ENCODE measurements at places on chromosomes 12 and 14.
A peak's percentile ranks its signal among the peaks of the same experiment; 100 is the strongest.

DNA sequence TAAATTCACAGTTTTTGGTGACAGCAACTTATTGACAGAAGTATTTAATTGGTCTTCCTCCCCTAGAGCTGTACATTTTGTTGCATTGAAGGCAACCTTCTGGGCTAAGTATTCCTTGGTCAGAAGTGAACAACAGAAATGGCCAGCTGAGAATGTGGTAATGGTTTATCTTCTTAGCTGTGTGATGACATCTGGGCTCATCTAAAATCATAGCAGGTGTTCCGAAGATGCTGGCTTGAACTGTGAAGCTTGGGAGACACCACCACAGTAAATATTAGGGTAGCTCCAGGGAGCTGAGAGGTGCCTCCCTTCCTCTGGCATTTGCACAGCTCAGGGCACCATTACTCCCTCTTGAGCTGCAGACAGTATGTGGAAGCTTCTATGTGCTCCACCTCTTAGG, 3.7 kb upstream of the PTPRB start:
- no peak for DNase-seq

DNA sequence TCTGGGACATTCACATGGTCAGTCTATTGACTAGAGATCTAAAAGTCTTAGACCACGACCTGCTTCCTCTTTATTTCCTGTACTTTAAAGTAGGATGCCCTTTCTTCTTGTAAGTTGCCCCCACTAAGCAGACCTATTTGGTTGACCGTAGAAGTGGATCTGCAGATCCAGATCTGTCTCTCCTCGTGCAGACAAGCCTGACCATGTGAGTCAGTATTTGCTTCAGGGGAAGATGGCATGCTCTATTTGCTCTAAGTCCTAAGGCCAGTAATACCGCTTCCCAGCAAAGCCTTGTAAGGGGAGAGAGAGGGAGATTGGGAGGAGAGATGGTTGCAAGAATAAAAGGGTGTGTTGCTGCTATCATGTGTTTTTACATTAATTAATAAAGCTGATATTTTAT, 46.8 kb downstream of the KCNC2 start:
- no peak for DNase-seq

GRCh38 chr12:122182887-122183587, at the start of gene LRRC43:
TSS of gene LRRC43 (plus strand) at chr12:122183123. CDS start at chr12:122183145, 22 bp downstream.
- DNase-seq: peak; percentile 17

GRCh38 chr12:66713984-66714383, 35.1 kb upstream of the GRIP1 start:
- no peak for DNase-seq

DNA sequence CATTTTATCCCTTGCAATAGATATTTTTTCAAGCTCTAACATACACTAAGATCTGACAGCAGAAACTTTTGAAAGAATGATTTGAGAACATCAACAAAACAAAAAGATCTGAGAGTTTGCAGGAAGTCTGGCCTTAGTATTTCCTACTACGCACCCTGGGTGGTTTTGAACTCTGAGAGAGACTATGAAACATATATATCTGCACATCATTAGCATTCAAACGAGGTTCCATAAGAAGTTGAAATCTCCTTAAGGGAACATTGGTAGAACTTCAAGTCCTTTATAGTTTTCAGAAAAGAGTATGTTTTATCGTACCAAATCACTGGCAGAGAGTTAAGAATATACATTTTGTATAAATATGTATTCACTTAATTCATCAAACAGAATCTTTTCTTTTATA, 86.3 kb downstream of the RMST start:
- DNase-seq: no peak

DNA sequence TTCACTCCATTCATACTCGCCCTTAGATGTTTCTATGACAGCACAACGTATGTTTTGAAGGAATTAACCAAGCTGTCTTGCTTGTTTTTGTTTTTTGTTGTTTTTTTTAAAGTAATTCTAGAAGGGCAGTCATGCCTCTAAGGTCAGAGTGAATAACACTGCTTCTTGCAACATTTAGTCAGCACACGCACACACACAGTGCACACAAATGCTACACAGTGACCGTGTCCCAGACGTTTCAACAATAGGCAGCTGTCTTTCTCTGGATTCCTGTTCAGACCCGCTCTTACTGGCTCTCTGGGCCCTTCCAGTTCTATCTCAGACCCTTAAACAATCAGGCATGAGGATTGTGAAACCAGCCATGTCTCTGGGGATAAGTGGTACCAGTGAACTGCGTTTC, 351.0 kb upstream of the FKBP4 start:
- DNase-seq: no peak

DNA sequence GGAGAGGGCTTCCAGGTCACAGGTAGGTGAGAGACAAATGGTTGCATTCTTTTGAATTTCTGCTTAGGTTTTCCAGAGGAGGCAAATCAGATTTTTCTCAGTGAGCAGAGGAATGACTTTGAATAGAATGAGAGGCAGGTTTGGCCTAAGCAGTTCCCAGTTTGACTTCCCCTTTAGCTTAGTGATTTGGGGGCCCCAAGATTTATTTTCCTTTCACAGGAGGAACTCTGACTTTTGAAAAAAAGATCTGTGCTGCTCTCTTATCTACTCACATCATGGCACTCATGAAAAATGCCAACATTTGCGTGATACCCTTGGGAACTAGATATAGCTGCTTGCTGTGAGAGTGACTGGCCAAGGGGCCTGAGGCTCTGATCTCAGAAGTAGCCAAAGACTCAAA, 58.0 kb upstream of the EVL start:
- no peak for DNase-seq

DNA sequence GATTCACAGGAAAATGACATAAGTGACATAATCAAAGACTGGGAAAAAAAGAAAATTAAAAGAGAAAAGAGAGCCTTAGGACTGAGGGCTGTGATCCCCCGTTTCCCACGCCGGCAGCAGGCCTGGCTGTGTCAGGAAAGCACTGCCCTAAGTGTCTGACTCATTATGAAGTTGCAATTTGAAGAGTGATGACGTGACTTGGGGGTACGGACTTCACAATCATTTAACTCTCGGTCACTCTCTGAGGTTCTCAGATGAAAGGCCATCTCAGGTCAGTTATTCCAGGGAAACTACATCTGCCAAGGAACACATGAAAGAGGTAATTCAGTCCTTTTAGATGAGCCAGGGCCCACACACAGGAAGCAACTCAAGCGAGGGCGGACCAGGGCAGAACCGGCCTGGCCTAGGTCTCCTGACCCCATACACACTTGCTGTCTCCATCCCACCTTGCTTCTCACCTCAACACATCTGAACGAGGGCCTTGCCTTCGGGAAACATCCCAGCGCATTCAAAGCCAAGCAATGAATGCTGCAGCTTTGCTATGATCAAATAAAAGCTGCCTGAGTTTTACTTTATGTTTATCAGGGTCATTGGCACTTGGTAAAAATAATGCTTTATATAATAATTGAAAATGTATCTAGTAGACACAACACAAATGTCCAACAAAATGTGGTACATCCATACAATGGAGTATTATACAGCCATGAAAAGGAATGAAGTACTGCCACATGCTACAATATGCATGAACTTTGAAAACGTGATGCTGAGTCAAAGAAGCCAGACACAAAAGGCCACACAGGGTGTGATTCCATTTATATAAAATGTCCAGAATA, 2.7 kb downstream of the SSH1 start:
- no peak for DNase-seq

- no peak for DNase-seq
Measured at GRCh38 chr14:84804468-84804867, 725.5 kb upstream of the FLRT2 start.

DNA sequence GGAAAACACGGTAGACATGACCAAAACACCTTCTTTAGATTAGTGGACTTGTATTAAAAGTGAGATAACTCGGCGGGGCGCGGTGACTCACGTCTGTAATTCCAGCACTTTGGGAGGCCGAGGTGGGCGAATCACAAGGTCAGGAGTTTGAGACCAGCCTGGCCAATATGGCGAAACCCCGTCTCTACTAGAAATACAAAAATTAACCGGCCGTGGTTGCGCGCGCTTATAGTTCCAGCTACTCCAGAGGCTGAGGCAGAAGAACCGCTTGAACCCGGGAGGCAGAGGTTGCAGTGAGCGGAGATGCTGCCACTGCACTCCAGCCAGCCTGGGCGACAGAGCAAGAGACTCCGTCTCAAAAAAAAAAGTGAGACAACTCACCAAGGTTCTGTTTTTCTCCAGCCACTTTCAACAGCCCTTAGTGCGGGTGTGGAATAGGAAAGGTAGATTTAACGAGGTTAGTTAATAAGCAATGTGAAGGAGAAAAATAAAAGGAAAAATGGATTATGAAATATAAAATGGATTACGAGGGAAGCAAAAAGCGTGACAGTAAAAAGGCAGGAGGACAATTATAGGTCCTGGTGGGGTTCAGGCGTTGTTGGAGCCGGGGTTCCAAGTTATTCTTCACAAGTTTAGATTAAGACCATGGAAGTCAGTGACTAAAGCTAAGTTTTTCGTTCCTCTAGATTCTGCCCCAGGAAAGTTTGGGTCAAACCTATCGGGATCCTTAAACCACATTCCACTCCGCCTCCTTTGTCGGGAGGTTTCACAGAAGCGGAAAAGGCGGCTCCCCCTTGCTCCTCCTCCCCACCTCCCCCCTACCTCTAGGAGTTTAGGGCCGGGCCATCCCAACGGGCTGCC, 534 bp downstream of the PPP2R3C start:
- no peak for DNase-seq

GRCh38 chr12:10131111-10131690, 1.2 kb upstream of the CLEC7A start:
- no peak for DNase-seq

GRCh38 chr14:91202234-91202974, 42.1 kb downstream of the GPR68 start:
- no peak for DNase-seq

DNA sequence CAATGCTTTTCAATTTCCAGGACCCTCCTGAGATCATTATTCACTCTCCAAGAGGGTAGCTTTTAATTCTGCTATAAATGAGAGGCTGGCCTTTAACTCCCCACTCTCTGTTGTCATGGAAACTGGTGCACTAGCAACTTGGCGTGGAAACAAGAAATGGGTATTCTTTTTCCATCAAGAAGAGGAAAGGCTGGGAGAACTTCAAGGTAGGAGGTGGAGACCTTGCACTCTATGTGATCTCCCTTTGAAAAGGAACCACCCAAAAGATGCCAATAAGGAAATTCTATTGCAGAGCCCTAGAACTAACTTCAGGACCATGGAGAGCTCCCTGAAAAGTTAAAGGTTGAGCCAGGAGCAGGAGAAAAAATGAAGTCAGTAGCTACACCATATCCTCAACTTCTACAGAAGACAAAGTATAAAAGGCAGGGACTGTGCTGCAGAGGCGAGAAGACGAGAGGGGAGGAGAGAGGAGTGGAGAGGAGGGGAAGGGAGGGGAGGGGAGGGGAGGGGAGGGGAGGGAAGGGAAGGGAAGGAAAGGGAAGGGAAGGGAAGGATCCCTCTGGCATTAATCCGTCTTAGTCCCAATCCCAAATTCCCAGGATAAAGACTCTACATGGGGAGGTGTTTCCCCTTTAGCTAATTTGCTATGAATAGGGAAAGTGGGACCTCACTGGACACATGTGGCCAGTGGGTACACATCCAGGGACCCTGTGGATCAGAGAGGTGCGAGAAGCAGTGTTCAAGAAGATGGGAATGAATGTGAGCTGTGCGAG, 46.7 kb upstream of the FICD start:
- peak; percentile 25 for DNase-seq

DNA sequence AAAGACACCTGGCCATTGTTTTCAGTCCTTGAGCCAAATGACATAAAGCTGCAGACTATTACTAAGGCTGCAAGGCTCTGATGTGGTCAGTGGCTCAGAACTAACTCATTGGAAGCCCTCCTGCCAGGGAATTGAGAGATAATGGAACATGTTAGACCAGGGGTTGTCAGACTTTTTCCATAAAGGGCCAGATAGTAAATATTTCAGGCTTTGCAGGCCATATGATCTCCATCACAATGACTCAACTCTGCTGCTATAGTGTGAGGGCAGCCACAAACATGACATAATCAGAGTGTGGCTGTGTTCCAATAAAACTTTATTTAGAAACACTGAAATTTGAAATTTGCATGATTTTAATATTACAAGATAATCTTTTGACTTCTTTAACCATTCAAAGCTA, 140.3 kb downstream of the TMEM30B start:
- no peak for DNase-seq

GRCh38 chr14:74980731-74981461, 21.8 kb upstream of the EIF2B2 start:
- DNase-seq: no peak

DNA sequence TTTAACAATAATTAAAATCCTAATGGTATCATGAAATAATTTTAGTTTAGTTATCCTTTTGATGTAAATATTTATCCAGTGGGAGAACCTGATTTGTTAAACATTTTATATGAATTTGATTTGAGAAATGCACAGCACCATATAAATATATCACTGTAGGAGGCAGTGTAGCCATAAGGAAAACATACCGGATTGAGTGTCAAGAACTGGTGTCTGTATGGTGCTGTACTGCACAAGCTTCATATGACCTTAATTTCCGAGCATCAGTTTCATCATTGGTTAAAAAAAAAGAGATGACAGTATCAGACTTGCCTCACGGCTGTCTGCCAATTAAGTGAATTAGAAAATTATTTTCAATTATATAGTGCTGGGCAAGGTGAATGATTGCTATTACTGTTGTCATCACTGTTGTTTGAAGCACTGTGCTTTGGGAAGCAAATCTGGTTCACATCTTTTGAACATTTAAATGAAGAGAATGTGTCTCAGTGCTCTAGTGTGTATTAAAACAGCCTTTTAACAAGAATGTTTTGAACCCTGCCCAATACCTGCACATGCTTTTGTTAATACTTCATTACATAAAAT, 72.1 kb downstream of the TMTC2 start:
- DNase-seq: no peak

DNA sequence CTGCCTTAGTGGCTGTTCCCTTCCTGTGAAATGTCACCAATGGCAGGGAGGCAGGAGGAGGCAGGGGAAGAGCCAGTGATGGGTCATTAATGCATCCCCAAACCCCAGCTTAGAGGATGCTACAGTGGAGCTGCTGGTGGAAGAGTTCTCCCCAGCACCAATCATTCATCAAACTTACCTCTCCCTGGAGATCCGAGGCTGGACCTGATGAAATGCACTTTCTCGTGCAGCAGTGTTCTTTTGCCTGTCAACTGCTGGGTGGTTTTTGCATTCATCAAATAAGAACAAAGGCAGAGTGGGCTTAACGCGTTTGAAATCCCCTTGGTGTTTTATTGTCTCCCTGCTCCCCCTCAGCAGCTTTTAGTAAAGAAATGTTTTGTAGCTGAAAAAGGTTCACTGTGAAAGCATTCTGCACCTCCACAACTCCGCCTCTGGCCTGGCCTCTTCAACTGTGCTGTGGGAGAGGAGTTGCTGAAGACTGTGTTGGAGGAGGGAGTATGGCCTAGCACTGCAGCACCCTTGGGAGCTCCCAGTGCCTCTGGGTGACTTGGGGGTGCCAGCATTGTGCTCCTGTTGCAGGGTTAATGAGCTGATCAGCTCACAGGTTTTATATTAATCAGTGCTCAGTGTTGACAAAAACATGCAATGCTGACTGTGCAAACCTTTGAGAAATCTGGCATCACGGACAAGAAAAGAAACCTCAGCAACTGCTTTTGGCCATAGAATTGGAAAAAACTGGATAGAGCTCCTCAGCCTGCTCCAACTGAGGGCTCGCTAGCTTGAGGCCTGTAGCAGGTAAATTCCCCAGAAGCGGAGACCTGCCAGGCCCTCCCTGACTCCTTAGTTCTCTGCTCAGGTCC, 14.4 kb downstream of the TSPAN9 start:
- no peak for DNase-seq

All from CD4-positive, alpha-beta T cell treated with Interleukin-21 for 1 hour (primary cell).